ENCODE measurements at places on chromosomes 7 and 10.
A peak's percentile ranks its signal among the peaks of the same experiment; 100 is the strongest.

DNA sequence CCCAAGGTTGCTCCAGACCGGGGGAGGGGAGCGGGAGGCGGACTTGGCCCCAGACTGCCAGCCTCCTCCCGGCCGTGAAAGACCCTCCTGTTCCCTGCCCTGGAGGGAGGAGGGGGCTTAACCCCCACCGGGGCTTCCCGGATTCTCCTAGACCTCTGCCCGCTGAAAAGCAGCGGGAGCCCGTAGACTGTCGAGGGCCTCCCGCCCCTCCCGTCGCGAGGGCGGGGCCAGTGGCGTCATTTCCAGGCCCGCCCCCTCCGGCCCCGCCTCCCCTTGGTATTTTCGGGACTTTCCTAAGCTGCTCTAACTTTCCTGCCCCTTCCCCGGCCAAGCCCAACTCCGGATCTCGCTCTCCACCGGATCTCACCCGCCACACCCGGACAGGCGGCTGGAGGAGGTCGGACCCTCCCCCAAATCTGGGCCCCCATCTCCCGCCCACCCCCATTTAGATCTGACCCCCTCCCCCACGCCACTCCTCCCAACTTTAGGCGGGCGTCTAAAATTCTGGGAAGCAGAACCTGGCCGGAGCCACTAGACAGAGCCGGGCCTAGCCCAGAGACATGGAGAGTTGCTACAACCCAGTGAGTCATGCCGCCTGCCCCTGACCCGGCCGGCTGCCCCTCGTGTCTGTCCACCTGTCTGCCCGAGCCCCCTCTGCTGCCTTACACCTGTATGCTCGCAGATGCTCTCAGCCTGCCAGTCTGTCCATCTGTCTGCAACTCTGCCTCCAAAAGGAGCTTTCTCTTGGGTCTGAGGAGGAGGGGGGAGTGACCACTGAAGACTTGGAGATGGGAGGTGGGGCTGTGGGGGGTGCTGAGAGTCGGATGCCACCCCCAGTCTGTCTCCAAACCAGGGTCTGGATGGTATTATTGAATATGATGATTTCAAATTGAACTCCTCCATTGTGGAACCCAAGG, at the start of gene NFKB2:
TSS of gene NFKB2 (plus strand) at position 306 of the 917 bp plus-strand sequence. CDS start at position 561, 255 bp downstream.
- peak; percentile 95 for DNase-seq

DNA sequence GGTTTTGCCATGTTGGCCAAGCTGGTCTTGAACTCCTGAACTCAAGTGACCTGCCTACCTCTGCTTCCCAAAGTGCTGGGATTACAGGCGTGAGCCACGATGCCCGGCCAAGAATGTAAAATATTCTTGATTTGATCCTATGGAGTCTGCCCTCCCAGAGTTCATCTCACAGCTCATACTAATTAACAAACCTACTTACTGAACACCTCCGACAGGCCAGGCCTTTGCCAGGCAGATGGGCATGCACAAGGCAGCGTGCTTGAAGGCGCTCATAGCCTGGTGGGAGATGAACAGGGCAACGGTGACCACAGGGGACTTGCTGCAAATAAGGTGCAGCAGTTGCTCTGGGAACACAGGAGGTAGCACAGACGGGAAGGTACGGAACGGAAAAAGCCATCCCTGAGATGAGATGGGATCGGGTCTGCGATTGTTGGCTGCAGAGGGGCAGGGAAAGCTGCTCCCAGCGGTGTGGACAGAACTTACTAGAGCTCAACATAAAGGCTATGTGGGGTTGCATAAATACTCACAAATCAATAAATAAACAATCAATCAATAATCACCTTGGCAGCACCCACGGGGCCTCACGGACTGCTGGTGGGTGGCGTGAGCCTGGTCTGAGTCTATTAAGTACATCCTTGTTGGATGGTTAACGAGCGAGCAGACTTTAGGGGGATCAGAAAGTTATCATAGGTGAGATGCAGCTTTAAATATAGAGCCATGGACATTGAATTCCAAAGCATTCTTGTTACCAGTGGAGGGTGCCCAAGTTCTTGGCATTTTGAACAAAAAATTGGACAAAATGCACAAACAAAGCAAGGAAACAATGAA, 4.7 kb downstream of the ACBD7 start:
- no peak for DNase-seq

GRCh38 chr10:90865401-90865800, 6.4 kb upstream of the RPP30 start:
- DNase-seq, result peak; percentile 19

DNA sequence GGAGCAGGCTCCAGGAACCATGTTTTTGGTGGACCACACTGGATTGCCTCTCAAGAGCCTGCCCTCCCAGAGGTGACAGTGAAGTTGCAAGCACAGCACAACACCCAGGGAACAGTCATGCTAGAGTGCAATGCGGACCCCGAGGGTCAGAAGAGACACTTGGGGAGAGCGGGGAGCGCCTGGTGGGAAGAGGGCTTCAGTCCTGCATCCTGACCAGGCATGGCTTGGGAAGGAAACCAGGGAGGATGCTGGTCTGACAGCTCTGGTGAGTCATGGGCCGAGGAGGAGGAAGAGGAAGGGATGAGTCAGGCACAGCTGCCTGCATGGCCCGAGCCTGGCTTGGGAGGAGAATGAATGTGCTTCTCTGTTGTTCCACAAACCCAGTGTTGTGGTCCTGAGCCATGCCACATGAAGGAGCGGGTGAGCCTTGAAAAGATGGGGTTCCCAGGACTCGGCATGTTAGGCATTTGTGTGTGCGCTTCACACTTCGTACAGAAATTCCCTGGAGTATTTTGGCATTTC, 29.5 kb upstream of the ANKRD2 start:
- DNase-seq, result no peak

- DNase-seq, result no peak
These were observed 303.7 kb downstream of the EXOC4 start for GRCh38 chr7:133556553-133556952.

- DNase-seq, result no peak
These were observed 439.4 kb upstream of the PFKP start for GRCh38 chr10:2627969-2628368.

GRCh38 chr10:86655596-86655995, 1.2 kb downstream of the OPN4 start:
- no peak for DNase-seq

DNA sequence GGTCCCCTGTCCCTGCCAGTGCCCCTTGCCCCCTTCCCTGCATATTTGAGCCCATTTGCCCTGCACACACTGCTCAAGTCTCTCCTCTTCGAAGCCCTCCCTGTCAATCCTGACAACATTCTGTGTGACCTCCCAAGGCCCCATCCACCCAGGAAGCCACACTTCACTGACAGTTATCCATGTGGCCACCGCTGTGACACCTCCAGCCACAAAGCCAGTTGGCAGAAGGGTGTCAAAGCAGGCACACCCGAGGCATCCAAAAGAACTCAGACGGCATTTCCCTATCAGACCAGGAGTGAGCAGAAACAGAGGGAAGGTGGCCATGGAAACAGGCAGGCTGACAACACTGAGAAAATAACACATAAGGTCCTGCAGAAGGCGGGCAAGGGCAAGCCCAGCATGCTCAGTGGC, 4.6 kb downstream of the POLM start:
- no peak for DNase-seq

DNA sequence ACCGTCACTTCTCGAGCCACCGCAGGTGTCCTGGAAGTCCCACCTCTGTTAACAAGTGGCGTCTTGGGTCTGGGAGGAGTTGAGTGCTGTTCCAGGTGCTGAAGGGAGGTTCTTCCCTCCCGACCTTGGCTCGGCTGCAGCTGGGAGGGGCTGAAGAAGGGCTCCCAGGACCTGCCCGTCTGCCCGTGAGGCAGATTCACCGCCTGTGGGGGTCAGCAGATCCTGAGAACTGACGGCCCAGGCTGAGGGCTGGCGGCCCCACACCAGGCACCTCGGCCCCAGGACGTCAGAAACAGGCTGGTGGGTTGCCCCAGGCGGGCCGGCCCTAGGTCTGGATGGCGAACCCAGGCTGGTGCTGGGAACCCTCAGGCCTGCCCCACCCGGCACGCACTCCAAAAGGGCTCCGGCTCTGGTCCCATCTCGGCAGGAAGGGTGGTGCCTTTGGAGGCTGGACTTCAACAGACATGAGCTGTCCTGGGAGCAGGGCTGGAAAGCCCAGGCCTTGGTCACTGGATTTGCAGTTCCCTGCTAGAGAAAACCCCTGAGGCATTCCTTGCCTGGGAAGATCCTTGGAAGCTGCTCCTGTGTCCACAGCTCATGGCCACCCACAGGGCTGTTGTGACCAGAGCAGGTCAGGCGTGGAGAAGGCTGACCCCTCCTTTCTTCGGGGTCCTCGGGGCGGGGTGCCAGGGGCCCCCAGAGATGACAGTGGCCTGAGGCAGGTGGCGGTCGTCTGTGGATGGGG, 42.6 kb upstream of the CFAP46 start:
- peak; percentile 62 for DNase-seq

- DNase-seq, result no peak
These were observed 99.8 kb downstream of the GSAP start for GRCh38 chr7:77316219-77316978.

GRCh38 chr10:1394155-1394912, 338.1 kb downstream of the WDR37 start:
- no peak for DNase-seq

DNA sequence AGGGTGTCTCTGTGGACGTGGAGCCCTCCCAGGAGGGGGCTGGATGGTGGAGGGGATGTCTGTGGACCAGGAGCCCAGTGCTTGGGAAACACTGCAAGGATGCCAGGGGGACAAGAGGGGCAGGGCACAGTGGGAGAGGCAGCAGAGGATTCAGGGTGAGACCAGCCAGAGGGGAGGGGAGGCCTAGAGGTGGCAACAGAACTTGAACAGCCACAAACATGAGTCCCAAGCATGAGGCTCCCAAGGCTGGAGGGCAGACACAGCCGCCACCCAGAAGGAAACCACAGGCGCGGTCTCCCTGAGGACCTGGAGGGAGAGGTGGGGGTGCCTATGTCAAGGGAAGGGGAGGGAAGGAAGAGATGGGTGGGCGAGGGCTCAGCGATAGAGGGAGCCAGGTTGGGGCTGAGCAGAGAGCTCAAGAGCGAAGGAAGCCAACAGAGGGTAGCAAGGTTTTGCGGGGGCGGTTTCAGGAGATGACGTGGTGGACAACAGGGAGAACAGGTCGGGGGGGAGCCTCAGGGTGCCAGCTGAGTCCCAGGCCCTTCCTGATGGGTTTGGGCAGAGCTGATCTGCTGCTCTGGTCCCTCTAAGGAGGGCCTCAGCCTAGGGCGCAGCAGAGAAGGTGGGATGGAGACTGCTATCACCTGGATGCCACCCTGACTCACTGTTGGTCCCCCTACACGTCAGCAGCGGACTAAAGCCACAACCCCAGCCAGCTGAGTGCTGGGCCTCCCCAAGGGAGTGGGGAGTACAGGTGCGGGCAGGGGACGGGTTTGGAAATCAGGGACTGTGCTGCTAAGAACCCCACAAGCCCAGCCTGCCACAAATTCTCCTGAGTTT, 6.7 kb upstream of the PILRA start:
- DNase-seq, result no peak

GRCh38 chr10:46272863-46273415, 13.9 kb upstream of the ANTXRL start:
- DNase-seq, result no peak

DNA sequence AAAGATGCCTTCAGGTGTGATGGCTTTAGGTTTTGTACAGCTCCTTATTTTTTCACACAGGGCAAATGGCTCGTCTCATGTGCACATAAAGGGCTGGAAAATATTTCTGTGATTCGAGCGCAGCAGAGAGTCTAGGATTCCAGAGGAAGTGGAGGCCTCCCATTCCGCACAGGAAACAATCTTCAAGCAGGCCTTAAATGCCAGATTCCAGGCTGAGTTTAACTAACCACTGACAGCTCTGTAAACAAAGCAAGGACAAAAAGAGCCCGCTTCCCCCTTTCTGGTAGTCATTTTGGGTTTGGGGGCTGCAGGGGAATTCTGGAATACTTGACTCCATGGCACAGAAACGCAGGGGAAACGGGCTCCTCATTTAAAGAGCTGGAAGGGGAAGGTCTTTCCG, 87.2 kb downstream of the CALD1 start:
- DNase-seq, result peak; percentile 32

GRCh38 chr7:142603870-142604448, 145.3 kb upstream of the PRSS1 start:
- peak; percentile 81 for DNase-seq

DNA sequence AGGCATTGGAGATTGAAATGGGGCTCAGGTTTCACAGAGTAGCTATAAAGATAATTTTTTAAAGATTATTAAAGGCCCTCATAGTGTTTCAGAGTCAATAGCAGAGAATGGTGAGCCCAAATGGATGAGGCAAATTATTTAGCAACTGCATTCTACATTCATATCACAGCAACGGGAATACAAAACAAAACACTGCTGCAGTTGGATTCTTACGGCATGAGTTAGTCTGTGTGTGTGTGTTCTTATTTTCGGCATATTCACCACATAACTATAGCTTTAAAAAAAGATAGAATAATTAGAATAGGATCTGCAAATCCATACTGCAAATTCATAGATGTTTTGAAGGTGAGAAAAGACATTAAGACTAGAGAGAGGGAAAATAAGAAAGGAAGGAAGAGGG, 66.0 kb downstream of the SUGCT start:
- no peak for DNase-seq

GRCh38 chr7:38360776-38361175, 87.3 kb upstream of the TARP start:
- no peak for DNase-seq

DNA sequence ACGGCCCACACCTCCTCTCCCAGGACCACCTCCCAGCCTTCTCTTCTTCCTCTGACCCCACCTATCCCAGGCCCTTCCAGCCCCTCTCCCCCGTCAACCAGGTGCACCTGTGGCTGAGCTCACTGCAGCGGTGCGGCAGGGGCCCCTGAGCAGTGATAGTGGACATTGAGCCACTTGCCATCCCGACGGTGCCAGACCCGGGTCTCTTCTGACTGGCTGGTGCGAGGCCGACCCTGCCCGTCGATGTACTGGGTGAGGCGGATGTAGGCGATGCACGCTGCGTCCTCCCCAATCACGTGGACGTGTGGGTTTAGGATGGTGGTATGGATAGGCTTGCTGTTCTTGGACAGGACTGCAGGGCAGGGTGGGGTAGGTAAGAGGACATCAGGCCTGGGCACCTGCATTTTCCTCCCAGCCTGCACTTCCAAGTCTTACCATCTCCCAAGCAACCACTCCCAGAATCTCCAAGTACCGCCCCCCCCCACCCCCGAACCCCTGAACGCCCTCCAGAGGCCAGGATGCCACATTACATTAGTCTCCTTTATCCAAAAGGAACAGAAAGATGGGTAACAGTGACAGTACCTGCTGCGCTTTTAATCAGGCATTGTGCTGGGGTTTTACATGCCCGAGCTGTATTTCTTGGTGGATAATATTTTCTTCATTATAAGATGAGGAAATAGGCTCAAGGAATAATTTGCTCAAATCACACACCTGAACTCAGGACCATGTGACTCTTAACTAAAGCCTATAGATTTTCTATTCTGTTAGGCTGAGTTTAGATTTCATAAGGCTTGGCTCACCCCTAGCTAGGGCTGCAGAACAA, 3.7 kb upstream of the NDST2 start:
- peak; percentile 82 for DNase-seq

DNA sequence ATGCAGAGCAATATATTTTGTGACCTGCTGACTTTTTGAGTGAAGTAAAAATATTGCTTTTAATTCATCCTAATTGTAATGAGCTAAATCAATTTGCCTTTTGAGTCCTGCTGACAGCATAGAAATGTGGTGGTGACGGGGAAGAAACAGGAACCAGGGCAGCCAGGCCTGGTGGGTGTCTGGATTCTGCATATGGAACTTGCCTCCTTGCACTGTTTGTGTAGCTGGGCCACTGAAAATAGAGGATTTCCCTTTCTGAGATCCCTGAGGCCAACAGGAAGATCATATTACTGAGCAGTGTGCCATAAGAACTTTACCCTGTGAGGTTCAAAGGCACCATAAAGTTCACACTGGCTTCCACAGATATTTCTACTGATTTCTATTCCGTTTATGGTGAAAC, 488.4 kb upstream of the AKR1E2 start:
- DNase-seq, result no peak

Data from GM23338 (cell line).